ENCODE measurements at places on chromosomes 1 and 21.

DNA sequence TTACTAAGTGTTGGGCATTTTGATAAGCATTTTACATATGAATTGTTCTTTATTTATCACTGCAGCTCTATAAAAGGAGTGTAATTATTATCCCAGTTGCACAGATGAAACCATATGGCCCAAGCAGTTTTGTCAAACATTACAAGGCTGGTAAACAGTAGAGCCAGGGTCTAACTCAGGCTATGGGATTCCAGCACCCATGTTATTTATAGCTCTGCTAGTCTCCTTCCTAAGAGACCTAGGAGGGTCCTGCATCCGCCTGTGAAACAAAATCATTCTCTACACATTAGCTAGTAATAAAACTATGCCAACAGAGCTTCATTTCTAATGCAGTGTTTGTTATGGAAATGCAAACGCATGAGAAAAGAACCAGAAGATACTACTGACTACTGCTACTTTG lies 58.6 kb downstream of the IL23R start:
- DNase-seq: no peak

DNA sequence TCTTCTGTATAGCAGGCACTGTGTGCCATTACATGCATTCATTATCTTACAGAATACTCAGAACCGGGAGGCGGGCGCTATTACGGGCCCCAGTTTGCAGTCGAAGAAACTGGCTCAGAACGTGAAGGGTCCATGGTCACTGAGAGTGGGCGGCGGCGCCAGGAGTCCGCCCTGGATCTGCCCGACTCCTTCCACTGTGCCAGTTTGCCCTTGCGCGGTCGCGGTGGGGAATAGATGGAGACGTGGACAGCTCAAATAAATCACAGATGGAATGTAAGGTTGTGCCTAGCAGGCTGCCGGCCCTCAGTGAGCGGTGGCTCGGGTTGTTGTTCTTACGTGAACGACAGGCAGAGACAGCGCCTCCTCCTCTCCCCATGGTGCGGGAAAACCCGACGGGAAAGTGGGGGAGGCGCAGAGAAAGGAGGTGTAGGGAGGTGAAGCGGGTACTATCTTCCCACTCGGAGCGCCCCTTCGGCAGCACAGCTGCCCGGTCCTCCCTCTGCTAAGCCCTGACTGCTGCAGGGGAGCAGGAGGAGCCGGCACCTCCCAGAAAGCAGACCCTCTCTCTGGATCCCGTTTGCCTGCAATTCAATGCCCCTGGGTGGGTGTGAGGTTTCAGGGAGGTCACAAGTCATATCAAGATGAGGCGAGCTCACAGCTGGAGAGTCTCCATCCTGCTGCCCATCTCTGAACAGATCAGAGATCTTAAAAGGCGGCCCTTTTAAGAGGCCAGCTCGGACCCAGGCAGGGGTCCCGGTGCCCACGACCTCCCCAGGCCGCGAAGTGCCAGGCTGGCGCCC lies 1.1 kb downstream of the COL9A2 start:
- DNase-seq: no peak

GRCh38 chr1:200310824-200311223 lies 99.0 kb downstream of the ZNF281 start:
- DNase-seq: no peak

GRCh38 chr1:162141281-162142054 lies 72.0 kb downstream of the NOS1AP start:
- no peak for DNase-seq

DNA sequence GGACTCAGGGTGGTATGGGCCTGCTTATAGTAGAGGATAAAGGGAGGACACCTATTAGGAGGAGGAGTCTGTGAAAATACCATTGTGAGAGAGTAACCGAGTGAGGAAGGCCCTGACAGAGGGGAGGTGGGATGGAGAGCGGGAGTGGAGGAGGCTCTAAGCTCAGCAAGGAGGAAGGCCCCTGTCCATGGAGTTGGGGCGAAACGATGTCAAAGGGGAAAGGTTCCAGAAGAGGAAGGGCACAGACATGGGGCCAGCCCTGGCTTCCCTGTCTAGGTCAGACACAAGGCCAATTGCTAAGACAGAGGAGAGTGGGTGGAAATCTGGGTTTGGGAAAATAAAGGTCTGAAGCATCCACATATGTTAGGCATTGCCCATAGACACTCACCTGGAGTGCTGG lies 44.2 kb downstream of the ELK4 start:
- DNase-seq: no peak

DNA sequence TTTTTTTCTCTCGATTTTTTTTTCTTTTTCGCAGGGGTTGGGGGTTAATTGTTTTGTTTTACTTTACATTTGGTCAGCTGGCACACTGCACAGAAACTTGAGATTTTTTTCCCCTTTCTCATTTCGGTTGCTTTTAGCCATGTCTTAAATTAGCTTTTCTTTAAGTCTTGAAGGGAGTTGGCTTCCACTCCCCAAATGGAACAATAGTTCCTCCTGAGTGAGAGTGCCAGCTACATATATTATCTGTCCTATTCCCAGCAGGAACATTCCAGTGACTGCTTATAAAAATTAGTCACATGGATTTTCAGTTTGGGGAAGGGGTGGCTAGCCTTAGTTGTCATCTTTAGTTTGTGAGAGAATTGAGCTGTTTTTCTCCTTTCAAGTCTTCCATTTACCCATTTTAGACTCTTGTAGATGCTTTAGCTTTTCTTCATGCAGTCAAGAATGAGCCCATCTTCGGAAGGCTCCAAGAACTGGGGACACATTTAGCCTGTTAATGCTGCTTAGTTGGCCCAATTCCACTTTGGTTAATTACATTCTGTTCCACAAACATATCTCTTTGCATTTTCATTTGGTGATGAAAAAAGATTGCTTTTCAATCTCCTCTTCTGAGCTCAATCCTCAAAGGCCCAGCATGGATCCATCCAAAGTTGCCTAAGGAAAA lies 510.1 kb upstream of the CXADR start:
- no peak for DNase-seq

DNA sequence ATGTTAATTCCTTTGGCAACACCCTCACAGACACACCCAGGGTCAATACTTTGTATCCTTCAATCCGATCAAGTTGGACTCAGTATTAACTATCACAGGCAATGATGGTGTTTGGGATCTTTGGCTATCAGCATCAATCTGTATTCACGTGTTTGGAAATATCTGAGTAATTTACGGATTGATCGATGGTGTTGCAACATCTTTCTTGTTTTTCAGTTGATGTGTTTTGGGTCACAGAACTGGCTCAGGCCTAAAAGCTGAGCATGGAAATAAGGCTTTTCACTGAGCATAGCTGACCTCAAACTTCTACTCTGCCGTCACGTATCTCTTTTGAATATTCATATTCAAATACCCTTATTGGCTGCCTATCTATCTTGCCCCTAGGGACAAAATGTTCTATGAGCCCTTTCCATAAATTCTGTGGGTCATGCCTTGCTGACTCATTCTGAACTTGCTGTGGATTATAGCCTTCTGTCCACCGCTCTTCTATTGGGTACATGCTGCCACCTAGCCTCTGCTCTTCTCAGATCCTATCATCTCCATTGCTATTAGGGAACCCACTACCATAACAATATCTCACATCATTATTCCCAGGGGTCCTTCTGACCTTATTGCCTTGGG lies 156.0 kb downstream of the PDE4B start:
- no peak for DNase-seq

DNA sequence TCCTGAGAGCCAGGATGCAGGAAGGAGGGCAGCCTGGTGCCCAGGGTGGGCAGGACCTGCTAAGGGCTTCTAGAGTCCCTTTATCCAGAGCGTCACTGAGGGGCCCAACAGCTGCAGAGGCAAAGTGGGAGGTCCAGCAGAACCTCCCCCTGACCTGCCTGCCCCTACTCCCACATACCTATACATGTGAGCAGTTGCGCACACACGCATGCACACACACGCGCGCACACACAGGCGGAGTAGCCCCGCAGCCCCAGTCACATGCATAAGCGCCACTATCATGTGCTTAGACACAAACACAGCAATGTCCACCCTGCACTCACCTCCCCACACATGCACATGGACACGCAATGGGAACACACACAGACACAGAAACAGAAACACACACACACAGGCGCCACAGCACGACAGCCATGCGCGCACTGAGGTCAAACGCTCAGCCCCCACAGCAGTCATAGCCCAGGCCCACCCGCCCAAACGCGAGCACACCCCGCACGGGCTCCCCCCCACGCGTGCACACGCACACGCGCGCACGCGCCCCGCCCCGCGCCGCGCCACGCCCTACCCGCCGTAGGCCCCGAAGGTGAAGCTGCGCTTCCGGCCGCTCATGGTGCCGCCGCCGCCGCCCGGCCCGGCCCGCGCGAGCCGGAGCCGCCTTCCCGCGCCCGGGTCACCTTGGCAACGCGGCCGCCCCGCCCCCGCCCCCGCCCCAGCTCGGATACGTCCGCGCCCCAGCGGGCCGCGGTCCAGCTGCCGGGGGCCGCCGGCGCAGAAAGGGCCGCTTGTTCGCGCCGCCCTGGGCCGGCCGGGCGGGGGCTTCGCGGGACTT lies 17.7 kb downstream of the RAP1GAP start:
- DNase-seq: no peak

- DNase-seq: no peak
These were observed 7.6 kb upstream of the RAP1A start for GRCh38 chr1:111611986-111612385.

DNA sequence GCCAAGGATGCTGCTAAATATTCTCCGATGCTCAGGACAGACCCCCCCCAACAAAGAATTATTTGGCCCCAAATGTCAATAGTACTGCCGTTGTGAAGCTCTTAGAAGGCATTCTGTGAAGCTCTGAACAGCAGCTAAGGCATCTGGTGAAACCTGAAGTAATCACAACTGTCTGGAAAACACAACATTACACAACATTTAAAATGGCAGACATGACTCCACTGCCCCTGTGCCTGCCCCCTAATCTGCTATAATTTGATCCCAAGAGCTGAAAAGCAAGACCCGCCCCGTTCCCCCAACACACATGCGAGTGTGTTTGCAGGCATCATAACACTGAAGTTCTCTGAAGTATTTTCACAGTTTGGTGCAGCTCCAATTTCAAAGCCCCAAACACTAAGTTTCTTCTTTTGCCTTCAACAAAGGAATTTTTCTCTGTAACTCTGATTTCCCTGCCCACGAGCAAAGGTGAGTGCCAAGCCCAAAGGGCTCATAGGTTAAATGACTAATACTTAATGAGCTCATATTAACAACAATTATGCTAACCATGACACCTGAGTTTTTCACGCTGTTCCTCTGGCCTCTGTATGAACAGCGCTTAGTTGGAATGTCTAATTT lies 129.2 kb downstream of the CLIC6 start:
- DNase-seq: no peak

DNA sequence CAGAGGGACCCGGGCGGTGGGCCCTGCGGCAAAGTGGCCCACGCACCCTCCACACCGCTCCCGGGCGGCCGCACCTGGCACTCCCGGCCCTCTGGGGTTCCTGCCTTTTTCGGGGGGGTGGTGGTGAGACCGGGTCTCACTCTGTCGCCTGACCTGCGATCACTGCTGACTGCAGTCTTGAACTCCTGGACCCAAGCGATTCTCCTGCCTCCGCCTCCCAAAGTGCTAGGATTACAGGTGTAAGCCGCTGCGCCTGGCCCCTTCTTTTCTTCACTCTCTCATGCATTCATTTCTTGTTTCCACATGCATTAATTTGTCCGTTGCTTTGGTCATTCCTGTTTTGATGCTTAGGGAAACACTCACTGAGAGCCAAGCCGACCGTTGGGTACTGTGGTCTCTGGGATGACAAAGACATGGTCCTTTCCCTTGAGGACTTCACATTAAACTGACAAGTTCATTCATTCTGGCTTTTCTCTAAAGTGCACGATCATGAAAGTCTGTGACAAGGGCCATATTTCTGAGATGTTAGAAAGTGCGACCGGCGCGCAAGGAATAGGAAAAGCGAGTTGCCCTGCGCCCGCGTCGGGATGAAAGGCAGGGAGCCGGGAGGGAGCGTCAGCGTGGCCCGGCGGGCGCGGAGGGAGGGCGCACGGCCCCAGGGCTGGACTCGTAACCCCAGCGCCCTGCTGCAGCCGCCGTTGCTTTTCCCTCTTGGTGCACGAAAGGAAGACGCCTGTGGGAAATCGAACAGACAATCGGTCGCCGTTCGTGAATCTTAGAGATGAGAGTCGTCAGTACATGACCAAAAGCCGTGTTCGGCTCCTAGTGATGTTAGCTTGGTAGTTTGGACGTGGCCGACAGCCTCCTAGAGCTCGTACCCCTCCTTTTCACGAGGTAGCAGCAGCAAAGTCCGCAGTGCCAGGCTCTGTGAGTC lies 1.0 kb upstream of the MCOLN2 start:
- DNase-seq: no peak

DNA sequence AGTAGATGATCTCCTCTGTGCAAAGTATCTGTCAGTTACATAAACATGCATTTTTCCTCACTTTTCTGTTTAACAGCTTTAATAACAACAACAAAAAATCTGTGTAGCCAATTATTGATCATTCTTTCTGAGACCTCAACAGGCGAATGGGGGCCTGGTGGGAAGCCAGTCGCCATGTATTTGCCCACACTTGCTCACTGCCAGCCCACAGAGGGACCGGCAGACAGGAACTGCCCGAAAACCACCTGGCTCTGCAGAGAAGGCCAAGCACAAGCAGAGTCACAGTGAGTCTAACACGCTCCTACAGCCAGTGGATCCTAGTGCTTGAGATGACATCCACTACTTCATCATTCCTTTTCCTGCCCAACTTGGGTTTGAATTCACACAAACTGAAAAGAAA lies 56.1 kb downstream of the NPHP4 start:
- no peak for DNase-seq

GRCh38 chr21:42243026-42243425 lies 24.1 kb downstream of the ABCG1 start:
- no peak for DNase-seq

DNA sequence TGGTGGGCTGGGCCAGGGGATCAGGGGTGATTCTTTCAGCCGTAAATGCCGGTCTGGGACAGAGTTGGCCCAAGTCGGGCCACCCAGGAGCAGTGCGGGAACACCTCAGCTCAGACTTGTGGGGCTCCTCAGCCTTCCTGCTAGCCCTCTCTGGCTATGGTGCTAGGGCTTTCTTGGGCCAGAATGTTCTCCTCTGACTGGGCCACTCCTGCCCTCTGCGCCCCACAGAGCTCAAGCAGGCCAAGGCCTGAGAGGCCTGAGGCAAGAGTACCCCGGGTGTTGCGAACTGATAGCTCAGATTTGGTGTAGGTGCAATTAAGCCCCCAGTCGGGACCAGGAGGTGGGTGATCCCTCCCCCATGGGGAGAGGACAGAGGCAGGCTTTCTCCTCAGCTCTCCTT lies 51.8 kb downstream of the LGR6 start:
- no peak for DNase-seq

- no peak for DNase-seq
These were observed 11.4 kb upstream of the PRELP start for GRCh38 chr1:203464226-203464625.

- peak; percentile 78 for DNase-seq
These were observed 4.2 kb upstream of the ECE1 start for GRCh38 chr1:21294266-21294989.

GRCh38 chr1:165536016-165536415 lies 7.8 kb upstream of the LRRC52 start:
- DNase-seq: no peak

GRCh38 chr1:113929750-113930498 lies 800 bp downstream of the HIPK1 start:
- DNase-seq: peak; percentile 28

GRCh38 chr1:157310401-157310800 lies 172.2 kb upstream of the ETV3 start:
- no peak for DNase-seq

Measured in activated CD4-positive, CD25-positive, alpha-beta regulatory T cell (primary cell).